ENCODE measurements at places on chromosomes 7 and 10.

DNA sequence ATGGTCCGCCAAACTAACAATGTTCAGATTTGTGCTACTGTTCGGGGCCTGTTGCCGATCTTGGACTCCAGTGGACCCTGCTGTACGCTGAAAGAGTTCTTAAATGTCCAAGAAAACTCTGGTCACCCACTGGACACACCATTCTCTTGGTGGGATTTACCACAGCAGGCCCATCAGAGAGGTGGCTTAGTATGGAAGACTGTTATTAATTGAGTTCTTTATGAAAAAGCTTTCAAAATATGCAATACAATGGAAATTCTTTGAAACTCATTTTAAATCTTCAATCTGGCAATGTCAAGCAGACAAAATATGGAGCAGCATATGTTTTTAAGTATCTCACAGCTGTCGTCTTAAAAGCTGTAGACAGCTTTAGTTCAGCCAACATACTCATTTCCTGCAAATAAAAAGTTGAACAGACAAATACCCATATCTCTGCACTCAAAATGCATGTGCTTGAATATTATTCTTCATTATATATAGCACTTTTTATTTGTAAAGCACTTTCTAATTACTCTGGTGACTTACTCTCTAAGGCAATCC lies 37.4 kb upstream of the GRM8 start:
- DNase-seq = no peak

DNA sequence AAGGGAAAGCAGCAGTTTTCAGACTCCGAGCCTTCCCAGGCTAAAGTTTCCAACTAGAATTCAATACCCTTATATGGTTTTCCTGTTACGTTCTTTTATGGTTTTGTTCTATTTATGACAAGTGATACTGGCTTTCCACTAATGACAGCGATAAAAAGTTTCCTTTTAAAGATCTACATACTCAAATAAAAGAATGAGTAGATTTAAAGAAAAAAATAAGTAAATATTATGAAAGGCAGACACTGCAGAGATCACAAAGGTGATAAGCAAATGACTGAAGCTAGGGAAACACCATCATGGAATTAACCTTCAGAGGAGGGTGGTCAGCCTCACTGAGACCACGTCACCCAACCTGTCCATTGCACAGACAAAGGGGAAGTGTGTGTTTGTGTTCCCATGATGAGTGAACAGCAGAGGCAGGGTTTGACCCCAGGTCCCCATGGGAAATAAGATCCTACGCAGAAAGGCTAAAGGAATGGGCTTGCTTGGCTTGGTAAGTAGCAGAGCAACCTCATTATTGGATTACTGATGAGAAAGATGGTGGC lies 4.0 kb downstream of the VSIR start:
- DNase-seq = no peak

GRCh38 chr7:143408686-143409561 lies at the start of gene EPHA1:
EPHA1 (minus strand) TSS chr7:143408856; CDS start chr7:143408805, 51 bp downstream.
- no peak for DNase-seq

DNA sequence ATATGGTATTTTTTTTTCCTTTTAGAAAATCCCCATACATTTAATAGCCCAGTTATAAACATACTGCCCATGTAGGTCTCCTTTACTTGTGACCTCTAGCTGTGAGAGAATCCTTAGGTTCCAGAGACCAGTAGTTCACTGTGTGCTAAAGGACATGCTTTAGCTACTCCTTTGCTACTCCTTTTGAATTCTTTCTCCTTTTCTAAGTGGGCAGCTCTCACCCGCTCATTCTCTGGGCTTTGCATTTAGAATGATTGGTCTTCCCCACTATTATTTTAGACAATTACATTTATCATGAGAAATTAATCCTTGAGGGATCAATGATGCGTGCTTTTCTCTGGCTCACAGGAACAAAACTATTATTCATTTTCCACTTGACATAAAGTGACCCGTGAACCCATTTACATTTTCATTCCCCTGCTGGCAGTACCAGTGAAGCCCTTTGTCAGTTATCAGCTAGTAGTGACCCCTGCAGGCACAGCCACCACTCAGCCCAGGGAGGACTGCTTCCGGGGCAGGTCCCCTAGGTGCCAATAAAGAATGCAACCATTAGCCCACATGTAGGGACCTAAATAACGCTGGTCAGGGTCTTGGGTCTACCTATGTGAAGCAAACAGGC lies 844.3 kb downstream of the CNTNAP2 start:
- DNase-seq = no peak

DNA sequence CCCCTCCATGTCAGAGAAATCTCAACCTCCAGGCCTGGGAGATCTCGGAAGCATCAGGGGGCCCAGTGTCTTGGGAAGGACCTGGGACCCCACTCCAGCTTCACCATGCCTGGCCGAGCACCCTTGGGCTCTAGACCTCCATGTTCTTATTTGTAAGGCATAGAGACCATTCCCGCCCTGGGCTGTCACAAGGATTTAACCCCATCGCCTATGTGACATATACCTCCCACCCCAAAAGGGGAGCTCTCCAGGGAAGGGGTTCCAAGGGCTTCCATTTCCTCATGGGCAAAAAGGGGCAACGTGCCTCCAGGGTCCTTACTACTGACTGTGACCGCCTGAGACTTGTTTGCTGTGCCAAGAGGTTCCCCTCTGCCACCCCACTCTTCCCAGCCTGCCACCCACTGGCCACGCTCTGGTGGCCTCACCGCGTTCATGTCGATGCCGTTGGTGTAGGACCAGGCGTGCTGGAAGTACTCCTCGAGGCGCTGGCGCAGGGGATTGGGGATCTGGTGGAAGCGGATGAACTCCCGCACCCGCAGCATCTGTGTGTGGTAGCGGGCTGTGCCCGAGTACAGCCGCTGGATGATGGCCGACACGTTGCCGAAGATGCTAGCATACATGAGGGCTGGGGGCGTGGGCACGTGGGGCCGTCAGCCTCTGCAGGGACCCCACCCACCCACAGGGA lies 27.5 kb downstream of the KCNH2 start:
- no peak for DNase-seq

DNA sequence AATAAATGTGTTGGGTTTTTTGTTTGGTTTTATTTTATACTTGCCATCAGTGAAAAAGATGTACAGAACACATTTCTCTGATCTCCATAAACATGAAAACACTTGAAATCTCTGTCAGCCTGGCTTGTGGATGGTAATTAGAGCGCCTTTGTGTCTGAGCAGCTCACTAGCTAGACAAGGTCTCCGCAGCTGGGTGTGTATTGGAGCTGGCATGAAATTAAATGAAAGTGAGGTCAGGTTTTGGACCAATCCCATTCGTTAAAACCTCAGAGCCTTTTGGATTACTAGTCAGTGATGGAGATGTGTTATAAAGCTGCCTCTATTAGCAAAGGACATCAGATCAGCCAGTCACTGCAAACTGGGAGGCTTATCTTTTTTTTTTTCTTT lies 2.7 kb downstream of the FRAT1 start:
- no peak for DNase-seq

- no peak for DNase-seq
Measured at GRCh38 chr10:106500041-106500924, 664.2 kb downstream of the SORCS1 start.

DNA sequence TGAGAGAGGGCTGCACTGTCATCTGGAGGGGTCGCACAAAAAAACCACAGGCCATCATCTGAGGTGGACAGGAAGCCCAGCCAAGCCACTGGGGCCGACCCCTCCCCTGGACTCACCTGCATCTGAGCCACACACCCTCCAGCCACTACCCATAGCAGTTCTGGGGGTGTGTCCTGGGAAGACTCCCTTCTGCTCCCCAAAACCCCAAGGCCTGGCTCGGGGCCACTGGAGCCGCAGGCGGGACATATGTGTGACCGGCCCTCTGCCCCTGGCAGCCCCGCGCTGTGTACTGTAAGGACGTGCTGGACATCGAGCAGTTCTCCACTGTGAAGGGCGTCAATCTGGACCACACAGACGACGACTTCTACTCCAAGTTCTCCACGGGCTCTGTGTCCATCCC lies 90.1 kb downstream of the RGS10 start:
- no peak for DNase-seq

GRCh38 chr7:102175423-102176170 lies 111.1 kb upstream of the SH2B2 start:
- no peak for DNase-seq

- DNase-seq = no peak
Measured at GRCh38 chr7:142813226-142813625, 41.6 kb upstream of the EPHB6 start.

- no peak for DNase-seq
Measured at GRCh38 chr10:26441491-26442214, 3.5 kb downstream of the APBB1IP start.

- no peak for DNase-seq
Measured at GRCh38 chr10:132306864-132307751, 642 bp downstream of the STK32C start.
